ENCODE measurements at places on chromosomes 1 and 21.

DNA sequence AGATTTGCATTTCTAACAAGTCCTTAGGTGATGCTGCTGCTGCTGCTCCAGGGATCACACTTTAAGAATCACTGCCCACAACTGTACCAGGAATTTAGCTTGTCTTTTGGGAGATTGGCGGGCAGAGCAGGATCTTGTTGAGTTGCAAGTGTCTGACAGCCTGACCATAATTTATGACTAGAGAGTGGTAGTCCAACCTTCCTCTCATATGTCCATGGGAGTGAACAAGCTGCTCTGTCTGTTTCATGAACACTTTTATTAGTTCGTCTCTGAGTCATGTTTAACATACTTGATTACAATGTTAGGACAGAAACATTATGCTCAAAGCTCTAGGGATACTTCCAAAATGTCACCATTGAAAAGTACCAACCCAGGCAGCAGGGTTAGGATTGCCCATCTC lies 169.6 kb downstream of the TGFB2 start:
- no peak for DNase-seq

GRCh38 chr21:29343519-29343918 lies 44.8 kb downstream of the BACH1 start:
- no peak for DNase-seq

DNA sequence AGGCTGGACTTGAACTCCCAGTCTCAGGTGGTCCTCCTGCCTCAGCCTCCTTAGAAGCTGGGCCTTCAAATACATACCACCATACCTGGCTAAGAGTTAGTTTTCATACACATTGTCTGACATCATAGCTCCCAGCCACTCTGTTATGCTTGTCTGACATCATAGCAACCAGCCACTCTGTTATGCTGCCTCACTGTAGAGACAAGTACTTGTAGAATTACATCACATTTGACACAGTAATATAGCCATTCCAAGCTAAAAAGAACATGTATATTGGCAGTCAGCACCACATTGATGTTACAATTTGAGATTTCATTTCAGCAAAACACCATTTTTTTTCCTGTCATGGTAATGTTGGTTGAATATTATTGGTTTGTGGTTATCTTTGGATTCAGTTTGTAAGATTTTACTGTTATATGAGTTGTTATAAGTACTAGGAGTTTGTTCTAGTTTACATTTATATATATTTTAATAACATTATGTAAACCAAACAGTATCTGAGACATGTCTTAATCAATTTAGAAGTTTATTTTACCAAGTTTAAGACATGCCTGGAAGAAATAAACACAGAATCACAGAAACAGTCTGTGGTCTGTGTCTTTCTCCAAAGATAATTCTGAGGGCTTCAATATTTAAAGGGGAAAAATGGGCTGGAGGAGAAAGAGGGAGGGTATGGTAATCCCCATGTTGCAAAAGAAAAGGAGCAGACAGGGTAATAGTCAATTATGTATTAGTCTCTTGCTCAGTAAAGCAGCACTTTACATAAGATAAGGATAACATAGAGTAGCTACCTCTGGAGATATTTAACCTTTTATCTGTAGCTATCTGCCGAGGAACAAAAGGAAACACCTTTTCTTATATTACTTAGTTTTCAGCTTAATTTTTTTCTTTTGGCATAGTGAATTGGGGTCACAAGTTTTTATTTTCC lies 43.0 kb downstream of the XPR1 start:
- DNase-seq: no peak

DNA sequence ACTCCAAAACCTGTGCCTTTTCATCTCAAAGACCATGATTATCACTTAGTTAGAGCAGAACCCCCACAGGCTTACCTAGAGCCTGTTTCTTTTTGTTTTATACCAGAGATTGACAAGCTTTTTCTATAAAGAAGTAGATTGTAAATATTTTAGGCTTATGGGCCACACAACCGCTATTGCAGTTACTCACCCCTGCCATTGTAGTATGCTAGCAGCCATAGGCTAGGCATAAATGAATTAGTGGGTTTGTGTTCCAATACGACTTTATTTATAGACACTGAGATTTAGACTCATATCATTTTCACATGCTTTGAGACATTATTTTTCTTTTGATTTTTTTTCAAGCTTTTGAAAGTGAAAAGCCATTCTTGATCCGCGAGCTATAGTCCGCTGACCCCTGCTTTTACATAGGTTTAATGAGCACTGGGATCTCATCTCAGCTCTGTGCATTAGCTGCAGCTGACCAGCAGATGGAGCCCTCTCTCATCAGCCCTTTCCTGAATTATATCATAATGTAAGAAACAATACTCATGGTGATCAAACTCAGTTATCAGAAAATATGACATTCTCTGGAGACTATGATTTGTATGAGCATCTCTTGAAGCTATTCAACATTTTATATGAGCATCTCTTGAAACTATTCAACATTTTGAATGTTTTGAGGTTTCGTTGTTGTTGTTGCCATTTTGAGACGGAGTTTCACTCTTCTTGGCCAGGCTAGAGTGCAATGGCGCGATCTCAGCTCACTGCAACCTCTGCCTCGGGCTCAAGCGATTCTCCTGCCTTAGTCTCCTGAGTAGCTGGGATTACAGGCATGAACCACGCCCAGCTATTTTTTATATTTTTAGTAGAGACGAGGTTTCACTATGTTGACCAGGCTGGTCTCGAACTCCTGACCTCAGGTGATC lies 111.9 kb upstream of the L1TD1 start:
- DNase-seq: no peak

DNA sequence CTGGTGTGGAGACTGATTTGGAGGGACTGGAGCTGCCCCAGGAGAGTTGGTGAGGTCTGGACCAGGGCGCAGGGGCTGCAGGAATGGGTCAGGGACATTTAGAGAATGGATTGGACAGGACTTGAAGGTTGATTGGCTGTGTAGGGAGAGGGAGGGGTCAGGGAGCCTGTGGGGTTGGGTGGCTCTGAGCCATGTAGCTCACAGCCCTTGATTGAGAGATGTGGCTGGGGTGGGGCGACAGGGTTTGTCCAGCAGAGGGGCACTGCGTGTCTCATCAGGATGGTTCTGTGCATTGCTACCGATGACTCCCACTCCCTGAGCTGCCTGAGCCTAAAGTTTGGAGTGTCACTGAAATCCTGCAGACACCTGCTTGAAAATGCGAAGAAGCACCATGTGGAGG lies 12.1 kb downstream of the AZIN2 start:
- DNase-seq: no peak

DNA sequence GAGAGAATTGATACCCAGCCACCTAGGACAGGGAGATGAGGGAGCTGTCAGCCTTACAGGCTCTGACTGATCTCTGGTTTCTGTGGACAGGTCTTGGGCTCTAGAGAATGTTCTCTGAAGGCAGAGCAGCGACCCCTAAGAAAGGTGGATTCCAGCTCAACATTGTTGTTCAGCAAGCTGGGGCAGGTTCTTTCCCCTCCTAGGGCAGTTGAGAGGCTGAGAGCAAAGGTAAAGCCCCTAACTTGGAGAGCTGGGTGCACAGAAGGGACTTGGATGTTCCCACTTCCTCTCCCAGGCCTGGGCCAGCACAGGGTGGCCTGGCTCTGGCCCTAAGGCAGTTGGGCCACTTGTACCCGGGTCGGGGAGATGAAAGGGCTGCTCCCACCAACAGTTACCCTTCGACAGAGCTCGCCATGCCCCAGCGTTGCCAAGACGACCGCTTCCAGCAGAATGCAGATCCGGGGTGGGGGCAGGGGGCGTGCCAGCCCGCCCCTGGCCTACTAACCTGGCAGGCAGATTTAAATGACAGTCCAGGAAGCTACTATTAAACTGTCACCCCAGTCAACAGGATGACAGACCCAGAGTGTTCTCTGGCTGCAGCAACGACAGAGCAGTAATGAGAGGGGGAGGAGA lies 31.6 kb downstream of the LRP8 start:
- no peak for DNase-seq

- DNase-seq: no peak
These were observed 19.3 kb upstream of the ACTA1 start for GRCh38 chr1:229452956-229453801.

DNA sequence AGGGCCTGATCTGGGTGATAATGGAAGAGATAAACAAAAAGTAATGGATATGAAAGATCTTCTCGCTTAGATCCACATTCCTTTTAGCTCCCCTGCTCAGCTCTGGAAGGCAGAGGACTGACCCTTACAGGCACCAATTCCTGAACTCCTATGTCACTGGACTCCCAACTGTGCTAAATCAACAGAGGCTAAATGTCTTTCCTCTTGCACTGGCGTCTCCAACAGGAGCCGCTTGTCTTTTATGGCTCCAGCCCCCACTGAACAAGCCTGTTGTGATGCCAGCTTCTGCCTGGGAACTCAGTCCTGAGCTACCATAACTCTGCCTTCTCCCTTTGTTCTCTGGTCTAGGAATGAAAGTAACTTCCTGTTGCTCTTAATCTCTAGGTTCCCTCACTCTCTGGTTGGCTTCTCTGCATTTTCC lies 142.1 kb upstream of the COL11A1 start:
- DNase-seq: no peak

DNA sequence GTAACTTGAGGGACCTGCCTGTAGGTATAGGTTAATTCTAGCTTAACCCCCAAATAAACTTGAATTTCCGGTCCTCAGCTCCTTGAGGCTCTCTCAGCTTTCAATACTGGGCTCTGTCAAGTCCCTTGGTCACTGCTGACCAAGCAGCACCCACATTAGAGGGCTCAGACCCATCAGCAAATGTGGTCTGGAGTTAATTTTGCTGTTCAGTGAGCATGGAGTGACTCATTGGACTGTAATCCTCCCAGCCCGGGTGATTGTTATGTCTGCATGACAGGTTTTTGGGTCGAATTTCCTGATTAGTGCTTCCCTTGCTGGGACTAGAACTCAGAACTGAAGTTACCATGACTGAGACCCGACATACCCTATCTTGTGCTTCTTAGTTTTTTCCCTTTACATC lies 130.6 kb downstream of the URB2 start:
- DNase-seq: no peak

GRCh38 chr1:207077470-207078377 lies 10.9 kb upstream of the C4BPB start:
- DNase-seq: peak; percentile 27

GRCh38 chr1:84540759-84541158 lies 33.5 kb downstream of the CTBS start:
- no peak for DNase-seq

DNA sequence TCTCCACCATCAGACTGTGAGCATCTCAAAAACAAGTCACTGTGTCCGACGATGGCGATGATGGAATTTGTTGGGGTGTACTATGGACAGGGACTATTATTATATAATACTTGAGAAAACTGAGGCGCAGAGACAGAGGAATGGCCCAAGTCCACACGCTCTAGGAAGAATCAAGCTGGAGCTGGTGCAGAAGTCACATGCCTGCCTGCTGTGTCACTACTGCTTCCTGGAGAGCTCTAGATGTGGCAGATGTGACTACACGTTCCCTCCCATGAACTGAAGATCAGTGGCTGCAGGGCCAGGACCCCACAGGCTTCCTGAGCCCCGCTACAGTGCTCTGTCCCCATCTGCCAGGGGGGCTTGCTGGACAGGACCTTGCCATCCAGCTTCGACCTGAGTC lies 56.9 kb downstream of the TRABD2B start:
- no peak for DNase-seq

GRCh38 chr1:43870306-43870705 lies 63.3 kb upstream of the ARTN start:
- DNase-seq: no peak

DNA sequence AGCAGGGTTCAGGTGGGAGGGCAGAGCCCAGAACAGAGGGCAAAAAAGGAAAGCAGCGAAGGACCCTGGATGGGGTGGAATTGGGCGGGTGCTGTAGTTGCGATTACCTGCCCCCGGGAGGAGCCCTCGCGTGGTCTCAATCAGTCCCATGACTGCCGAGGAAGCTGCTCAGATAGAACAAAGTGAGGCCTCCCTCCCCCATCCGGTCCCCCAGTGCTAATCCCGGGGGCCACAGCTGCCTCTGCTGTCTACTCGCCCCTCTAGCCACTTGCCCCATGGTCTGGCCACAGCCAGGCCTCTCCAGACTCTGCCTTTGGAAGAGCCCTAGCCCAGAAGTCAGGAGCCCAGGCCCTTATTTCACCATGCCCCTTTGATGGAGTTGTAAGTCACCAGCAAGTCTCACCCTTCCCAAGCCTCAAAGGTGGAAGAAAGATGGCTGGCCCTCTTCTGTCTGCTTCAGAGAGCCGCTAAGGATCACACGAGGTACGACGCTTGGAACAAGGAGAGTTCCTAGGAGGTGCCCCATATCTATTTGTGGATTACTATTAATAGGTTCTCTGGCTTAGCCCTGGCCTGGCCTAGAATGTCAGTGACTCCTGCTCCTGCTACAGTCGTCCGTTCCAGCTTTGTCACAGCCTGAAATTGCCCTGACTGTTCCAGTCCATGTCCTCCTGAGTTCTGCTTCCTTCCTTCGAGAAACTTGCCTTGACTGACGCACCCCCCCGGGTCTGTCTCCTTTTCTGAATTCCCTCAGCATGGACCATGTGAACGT lies 16.4 kb downstream of the ECHDC2 start:
- no peak for DNase-seq

GRCh38 chr1:210448297-210448892 lies 119.7 kb downstream of the HHAT start:
- DNase-seq: no peak

GRCh38 chr1:60622486-60622885 lies 459.9 kb upstream of the NFIA start:
- no peak for DNase-seq
